ENCODE measurements at places on chromosomes 5 and 9.
A peak's percentile ranks its signal among the peaks of the same experiment; 100 is the strongest.

DNA sequence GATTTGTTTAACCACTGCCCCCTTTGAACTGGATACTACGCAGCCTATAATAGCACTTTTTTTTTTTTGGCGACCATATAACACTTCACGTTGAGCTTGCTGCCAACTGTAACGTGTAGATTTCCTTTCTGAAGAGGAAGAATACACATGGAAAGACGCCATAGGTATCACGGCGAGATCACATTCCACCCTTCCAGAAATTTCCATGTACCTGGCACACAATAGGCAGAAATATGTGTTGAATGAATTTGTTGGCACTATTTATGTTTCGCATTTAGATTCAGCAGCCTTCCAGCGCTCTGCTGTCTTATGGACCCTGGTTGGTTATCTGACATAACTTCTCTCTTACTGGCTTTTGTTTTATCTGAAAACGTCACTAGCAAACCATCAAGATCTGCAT lies 250.3 kb downstream of the SLIT3 start:
- no peak for DNase-seq

DNA sequence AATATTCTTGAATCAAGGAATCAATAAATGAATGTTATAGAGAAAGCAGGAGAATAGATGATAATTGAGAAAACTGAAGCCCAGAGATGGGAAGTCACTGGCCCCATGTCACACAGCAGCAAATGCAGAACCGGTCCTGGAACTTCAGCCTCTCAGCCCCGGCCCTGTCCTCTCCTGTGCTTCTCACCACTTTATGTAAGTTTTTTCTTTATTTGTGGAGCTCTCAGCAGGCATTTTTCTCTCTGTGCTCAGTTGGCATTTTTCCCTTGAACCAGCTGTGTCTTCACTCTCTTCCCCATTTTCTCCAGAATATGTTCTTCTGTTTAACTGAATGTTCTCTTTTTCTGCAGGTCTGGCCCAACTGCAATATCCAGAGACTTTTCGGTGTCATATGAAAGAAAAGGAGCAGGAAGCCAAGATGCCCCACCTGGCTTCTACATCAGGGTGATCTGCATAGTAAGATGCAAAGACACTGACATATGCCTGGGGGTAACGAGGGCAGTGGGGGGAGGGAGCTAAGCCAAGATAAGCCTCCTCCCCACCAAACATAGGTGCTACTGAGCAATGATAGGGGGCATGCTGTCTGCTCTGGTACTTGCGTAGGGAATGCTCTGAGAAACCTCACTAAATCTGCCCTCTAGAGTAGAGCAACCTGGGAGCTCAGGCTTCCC lies 12.8 kb upstream of the LCP2 start:
- DNase-seq = no peak

GRCh38 chr5:154470947-154471870 lies 6.8 kb downstream of the HAND1 start:
- DNase-seq = no peak

DNA sequence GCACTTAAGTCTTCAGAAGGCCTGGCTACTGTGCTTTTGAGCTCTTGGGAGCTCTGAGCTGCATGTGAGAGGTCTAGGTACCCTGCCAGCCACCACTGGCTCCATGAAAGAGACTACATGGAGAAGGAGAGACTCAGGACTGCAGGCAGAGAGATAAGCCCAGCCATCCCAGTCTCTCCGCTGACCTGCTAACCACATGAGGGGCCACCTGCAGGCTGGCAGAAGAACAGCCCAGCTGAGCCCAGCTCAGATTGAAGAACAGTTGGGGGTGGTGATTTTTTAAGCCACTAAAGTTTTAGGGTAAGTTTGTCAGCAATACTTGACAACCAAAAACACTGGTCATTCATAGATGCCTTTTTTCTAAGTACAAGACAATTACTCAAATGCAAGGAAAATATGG lies 205.0 kb upstream of the PRDM9 start:
- no peak for DNase-seq

GRCh38 chr9:13424204-13424603 lies 144.7 kb upstream of the MPDZ start:
- DNase-seq = no peak

GRCh38 chr5:141846031-141846430 lies 32.2 kb downstream of the PCDH1 start:
- no peak for DNase-seq

GRCh38 chr9:18489861-18490260 lies 15.9 kb downstream of the ADAMTSL1 start:
- DNase-seq = no peak

DNA sequence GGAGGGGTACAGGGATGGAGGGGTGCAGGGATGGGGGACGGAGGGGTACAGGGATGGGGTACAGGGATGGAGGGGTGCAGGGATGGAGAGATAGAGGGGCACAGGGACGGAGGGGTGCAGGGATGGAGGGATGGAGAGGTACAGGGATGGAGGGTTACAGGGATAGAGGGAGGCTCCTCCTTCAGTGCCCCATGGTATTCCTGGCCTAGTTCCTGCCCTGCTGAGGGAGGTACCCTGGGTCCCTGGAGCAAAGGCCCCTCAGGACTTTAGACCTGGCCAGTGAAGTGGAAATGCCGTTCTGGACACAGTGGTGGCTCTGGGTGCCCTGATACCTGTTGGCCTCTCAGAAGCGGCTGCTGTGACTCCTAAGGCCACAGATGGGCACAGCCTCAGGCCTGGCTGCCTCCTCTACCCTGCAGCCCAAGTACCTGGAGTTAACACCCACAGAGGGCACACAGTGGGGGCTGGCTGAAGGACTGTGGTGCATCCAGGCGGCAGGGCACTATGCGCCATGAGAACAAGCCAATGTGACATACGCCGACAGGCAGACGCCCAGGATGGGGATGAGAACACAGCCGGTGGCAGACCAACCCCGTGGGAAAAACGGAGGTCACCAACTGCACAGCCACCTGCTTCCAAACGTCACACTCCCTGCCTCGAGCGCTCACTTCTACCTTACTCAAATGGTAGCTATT lies 8.4 kb downstream of the PTGES2 start:
- DNase-seq = no peak

- no peak for DNase-seq
Measured at GRCh38 chr5:108345541-108346171, 36.2 kb downstream of the FBXL17 start.

GRCh38 chr5:171207256-171207847 lies 101.7 kb upstream of the TLX3 start:
- peak; percentile 41 for DNase-seq

All from CD4-positive, alpha-beta T cell treated with Interleukin-4 for 1 hour (primary cell).